ENCODE measurements at places on chromosomes 7 and 10.

DNA sequence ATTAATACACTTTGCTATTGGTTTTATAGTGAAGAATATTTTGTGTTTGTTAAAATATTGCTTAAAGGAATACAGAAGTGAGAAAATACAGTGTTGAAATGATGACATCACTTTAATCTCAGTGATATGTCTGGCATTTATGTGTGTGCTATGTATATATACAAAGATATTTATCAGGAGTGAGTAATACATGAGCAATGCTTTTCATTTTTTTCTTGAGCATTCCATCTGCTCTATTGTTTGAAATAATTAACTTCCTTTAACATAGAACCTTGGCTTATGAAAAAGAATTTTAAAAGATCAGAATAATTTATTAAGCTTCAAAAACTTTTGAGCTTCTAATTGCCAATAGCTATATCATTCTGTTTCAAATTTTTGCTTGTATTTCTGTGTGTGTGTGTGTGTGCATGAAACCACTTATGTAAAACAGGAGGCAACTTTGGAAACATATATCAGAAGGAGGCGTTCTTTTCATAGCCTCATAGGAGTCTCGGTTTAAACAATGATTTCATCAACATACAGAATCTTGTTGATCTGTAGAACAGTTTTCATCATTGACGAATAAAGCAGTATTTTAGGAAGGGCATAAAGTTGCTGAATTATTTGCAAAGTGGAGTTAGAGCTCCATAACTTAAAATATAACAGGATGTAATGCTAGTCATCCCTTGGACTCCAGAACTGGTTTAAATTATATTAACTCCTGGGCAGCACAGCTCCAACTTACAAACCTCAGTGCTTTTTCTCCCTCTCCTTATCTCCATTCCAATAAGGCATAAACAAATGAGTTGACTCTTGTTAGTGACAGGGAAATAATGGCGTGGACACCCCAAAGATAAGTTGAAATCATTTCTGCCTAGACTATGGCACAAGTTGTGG lies 228.4 kb upstream of the DGKB start:
- no peak for DNase-seq

GRCh38 chr10:97822261-97822687 lies 27.4 kb upstream of the GOLGA7B start:
- DNase-seq: no peak

DNA sequence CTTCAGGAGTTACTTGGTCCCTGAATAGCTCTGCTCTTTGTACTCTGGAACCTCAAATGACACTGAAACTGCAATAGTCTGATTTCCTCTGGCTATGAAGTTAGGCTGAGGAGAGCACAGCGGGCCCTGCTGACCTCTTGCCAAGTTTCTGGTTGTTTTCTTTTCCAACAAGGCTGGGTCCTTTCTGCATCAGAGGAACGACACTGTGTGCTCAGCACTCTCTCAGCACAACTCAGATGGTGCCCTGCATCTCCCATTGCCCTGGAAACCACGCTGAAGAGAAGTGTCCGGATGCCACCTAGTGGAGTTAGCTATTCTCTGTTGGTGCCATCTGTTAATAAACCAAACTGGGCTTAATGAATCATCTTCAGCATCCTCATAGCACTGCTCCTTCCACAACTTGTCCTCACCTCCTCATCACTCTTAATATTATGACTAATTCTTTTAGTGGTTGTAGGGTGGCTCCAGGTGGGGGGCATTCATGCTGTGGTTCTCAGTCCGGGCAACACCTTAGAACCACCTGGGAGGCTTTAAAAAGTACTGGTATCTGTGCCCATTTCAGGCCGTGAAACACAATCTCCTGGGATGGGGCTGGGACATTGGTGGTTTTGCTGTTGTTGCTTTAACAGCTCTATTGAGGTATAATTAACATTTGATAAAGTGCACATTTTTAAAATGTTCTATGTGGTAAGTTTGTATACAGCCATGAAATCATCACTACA lies 8.2 kb upstream of the EFCAB10 start:
- DNase-seq: no peak

DNA sequence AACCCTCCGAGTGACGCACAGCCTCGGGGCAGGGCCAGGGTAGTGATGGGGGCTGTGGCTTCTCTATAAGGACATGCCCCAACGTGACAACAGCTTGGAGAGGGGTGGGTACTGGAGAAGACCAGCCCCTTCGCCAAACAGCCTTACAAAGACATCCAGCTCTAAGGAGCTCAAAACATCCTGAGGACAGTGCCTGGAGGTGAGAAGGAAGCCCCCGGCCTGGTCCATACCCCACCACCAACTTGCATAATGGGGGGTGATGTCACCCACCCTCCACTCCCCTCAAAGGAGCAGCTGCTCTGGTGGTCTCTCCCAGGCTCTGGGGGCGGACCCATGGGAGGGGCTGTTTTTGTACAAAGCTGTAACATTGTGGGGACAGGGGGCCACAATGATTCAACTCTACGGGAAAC lies 15.1 kb downstream of the PRSS2 start:
- DNase-seq: peak; percentile 72

- no peak for DNase-seq
Observed at GRCh38 chr10:37711617-37712488, 145.6 kb downstream of the ZNF248 start.

- DNase-seq: no peak
Observed at GRCh38 chr10:60820093-60820754, 41.9 kb downstream of the CDK1 start.

Measured in stimulated activated CD8-positive, alpha-beta memory T cell treated with anti-CD3 and anti-CD28 coated beads, Interleukin-4, amount 100 ng/mL, for 4 hours (primary cell).